ENCODE measurements at places on chromosomes 5 and 9.
A peak's percentile ranks its signal among the peaks of the same experiment; 100 is the strongest.

GRCh38 chr9:136267261-136268111 is 21.9 kb upstream of the QSOX2 start:
- peak; percentile 86 for DNase-seq

DNA sequence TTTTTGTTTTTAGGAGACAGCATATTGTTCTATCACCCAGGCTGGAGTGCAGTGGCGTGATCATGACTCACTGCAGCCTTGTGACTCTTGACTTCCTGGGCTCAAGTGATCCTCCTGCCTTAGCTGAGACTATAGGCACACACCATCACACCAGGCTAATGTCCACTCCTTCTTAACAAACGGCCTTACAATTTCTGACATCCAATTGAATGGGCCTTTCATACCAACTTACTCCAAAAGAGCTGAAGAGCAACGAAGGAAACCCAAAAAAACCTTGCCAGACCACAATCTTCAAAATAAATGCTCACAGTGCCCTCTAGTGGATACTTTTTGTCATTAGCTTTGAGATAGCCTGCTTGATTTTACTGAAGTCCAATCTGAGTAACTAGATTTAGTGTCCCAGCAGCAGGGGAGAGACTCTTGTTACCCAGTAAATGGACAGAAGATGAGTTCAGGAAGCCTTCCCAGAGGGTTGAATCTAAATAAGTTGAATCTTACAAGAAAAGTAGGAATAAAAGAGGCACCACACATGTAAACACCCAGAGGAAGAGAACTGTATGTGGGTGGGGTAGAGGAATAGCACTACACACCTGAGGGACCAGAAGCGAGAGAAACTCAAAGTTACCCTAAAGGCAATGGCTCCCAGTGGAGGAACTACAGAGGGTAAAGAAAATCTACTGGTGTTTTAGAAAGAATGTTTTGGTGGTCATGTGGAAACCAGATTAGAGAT is 9.3 kb downstream of the ZNF622 start:
- no peak for DNase-seq

- DNase-seq, result no peak
Measured at GRCh38 chr9:138100711-138101350, 223.2 kb downstream of the CACNA1B start.

DNA sequence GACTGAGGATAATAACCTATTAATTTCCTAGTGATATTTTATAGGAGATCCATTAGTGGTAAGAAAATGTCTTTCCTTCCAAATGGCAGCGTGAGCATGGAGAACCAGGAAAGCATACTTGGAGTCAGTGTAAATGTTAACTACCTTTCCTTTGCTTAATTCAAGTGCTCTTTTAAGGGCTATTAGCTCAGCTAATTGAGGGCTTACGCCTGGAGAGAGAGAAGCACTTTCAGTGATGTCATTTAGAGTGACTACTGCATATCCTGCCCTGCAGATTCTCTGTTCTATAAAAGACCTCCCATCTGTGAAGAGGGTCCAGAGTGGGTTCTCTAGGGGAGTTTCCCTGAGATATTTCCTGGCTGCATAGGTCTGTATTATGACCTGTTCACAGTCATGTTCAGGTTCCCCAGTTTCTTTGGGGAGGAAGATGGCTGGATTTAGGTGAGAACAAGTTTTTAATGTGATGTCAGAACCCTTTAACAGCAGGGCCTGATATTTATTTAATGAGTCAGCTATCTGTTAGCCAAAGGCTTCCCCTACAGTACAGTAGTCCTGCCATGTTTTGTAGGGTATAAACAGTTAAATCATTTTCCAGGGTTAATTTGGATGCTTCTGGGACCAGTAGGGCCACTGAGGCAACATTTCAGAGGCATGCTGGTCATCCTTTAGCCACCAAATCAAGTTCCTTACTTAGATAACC is 89.6 kb downstream of the TRIM36 start:
- no peak for DNase-seq

- no peak for DNase-seq
Measured at GRCh38 chr5:39761199-39761950, 336.6 kb upstream of the DAB2 start.

- DNase-seq, result no peak
Measured at GRCh38 chr5:160289721-160290120, 22.6 kb downstream of the CCNJL start.

Measured in T-cell (primary cell).